Activated naive CD8-positive, alpha-beta T cell treated with anti-CD3 and anti-CD28 coated beads for 36 hours (primary cell): ENCODE measurements at places on chromosomes 6 and 20. TPM values are rescaled to one million over a fixed set of nuclear protein-coding genes. Genes with fewer than 3 reads are reported as not detected.

BMP2 gene
- total RNA-seq, result not detected

DNA sequence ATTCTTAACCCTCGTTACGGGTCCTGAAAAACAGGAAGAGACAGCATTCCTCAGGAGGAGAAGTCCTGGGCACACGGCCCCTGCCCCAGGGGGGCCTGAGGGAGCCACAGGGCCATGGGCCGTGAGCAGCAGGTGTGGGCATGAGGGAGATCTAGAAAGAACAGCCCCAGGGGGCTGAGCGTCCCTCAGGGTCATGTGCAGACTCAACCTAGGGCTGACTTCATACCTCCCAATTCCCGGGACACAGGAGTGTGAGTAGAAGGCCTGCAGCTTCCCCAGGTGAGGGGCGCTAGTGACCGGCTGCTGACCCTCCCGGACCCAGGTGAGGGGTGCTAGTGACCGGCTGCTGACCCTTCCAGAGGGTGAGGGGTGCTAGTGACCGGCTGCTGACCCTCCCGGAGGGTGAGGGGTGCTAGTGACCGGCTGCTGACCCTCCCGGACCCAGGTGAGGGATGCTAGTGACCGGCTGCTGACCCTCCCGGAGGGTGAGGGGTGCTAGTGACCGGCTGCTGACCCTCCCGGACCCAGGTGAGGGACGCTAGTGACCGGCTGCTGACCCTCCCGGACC, 35.1 kb downstream of the FRMD1 start:
- DNase-seq, result no peak
- H3K4me3 ChIP-seq, result no peak overlapping the region
- H3K36me3 ChIP-seq, result peaks cover 2% of the 10 kb centered on the region

GRCh38 chr6:156174031-156174890, 602.9 kb upstream of the ARID1B start:
- peak; percentile 34 for DNase-seq
- no peak overlapping the region for H3K27ac ChIP-seq
- H3K4me1 ChIP-seq, result peaks cover 15% of the 10 kb centered on the region
- peaks cover 3% of the 10 kb centered on the region for H3K27me3 ChIP-seq
- no peak overlapping the region for H3K4me3 ChIP-seq
- no peaks in the 10 kb centered on the region for H3K36me3 ChIP-seq

DNA sequence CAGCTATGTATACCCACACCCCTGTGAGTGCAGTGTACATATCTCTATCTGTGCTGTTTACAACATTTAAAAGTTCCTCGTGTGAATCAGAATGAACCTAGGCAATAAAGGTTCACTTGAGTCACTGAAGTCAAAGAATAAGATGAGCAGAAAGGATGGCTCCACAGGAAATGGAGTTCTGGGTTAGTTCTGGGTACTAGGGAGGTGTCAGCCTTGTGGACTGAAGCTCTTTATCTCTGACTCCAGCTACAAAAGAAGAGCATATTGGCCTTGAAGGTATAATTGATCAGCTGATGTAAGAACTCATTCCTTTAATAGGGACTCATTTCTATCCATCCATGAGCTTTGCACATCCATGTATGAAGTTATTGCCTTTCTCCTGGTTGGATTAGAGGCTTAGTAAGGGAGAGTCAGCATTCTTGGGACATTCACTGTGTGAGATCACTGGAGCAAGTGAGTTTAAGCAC, 73.9 kb upstream of the BACH2 start:
- peak overlapping the region; percentile 18 for H3K27ac ChIP-seq
- H3K36me3 ChIP-seq, result peaks cover 3% of the 10 kb centered on the region
- no peak for DNase-seq
- no peaks in the 10 kb centered on the region for H3K27me3 ChIP-seq
- no peak overlapping the region for H3K4me3 ChIP-seq

RIPPLY2 gene
- total RNA-seq, result not detected

- H3K27me3 ChIP-seq, result peaks cover 12% of the 10 kb centered on the region
- no peaks in the 10 kb centered on the region for H3K36me3 ChIP-seq
- no peak for DNase-seq
- H3K27ac ChIP-seq, result no peak overlapping the region
- H3K4me1 ChIP-seq, result no peaks in the 10 kb centered on the region
Measured at GRCh38 chr20:39623584-39624234, 661.6 kb downstream of the DHX35 start.

GRCh38 chr6:13304101-13304500, 24.2 kb downstream of the TBC1D7 start:
- peak overlapping the region; percentile 12 for H3K4me3 ChIP-seq
- H3K36me3 ChIP-seq, result peaks cover 46% of the 10 kb centered on the region
- H3K27ac ChIP-seq, result peak overlapping the region; percentile 93
- H3K27me3 ChIP-seq, result no peaks in the 10 kb centered on the region

DNA sequence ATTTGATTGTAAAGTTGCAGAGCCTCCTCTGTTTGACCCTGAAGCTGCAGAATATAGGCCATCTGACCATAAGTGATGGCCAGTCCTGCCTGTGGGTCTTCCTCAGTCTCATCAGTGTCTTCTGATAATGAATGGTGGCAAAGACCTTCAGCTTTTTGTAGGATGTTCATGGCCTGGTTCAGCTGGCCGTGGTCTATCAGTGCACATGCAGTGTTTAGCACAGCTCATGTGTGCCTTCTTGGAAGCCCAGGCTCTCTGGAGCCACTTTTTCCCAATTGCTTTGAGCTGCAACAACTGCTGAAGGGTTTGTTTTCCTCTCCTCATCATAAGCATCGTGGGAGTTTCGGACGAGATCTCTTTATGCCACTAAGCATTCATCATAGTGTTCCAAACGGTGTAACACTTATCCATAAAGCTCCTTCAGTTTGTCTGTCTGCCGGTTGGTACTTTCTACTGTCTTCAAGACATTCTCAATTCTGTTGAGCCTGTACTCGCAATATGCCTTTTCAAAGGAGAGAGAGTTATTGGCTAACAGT, 70.1 kb upstream of the TULP4 start:
- peaks cover 14% of the 10 kb centered on the region for H3K36me3 ChIP-seq
- H3K27me3 ChIP-seq, result no peaks in the 10 kb centered on the region
- peak overlapping the region; percentile 77 for H3K27ac ChIP-seq

RNF39 gene
- total RNA-seq, result not detected
